Omental fat pad (tissue), 4 donors: ENCODE measurements at places on chromosomes 7 and 10.

DNA sequence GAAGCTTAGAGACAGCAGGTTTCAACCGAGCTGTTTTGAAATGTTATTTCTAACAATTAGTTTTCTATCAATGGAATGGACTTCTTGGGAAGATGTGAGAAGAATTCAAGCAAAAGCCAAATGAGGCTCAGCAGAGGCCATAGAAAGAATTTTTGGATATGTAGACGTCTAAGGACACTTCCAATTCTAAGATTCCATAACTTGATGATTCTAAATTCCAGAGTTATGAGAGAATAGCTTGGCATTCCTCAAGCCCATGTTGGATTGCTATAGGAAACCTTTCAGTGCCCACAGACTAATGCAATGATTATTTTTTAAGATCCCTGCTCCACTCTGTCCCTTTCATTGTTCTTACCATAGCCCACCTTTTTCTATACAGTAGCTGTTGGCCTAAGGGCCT lies 77.2 kb upstream of the PALS2 start:
- no peak for DNase-seq

GRCh38 chr7:30335763-30336487 lies 51.5 kb downstream of the ZNRF2 start:
- no peak for DNase-seq

GRCh38 chr10:131944412-131944811 lies 37.3 kb downstream of the BNIP3 start:
- DNase-seq = no peak

DNA sequence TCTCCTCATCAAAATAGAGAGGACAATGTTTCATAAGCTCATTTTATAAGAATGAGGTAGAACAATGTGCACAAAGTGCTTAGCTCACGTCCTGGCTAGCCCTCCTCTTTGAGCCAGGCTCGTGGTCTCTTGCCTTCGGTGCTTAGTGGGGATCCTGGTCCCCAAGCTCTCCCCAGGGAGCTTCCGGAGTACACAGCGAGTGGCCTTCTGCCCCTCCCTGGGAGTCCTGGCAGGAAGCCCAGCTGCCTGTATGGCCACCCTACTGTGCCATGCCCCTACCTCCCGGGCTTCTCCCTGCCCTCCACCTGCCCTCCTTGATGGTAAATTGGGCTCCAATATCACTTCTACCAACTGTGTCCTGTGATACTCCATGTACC lies 868 bp downstream of the MYO1G start:
- no peak for DNase-seq

DNA sequence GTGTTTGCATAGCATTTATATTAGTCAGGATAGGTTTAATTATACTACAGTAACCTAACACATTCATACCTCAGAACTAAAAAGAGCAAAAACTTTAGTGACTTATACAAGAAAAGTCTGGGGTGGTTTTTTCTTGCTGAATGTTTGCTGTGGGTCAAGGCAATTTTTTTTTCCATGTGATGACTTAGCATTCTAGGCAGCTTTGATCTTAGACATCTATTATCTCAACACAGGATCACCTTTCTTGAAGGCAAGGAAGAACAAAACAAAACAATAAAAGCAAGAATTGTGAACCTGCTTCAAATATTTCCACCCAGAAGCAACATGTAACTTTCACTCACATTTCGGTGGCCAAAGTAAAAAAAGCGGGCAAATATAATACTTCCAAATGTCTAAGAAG lies 20.7 kb upstream of the CBLL1 start:
- no peak for DNase-seq

DNA sequence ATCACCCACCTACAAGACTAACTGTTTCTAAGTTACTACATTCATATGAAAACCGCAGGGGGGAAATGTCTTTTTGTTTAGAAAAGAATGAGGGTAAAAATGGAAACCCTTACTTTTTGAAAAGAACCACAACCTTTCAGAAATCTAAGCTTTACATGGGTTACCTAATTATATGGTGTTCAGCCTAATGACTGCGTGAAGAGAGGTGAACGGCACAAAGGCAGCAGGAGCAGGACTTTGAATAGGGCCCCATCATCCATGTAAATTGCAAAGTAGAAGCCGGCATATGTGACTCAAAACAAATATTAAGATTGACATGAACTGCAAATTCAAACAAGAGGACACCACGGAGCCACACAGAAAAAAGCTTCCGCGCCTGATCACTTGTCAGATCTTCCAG lies 25.1 kb downstream of the NEBL start:
- no peak for DNase-seq
